Liver (tissue), 10 donors: ENCODE measurements at places on chromosomes 4 and X.

DNA sequence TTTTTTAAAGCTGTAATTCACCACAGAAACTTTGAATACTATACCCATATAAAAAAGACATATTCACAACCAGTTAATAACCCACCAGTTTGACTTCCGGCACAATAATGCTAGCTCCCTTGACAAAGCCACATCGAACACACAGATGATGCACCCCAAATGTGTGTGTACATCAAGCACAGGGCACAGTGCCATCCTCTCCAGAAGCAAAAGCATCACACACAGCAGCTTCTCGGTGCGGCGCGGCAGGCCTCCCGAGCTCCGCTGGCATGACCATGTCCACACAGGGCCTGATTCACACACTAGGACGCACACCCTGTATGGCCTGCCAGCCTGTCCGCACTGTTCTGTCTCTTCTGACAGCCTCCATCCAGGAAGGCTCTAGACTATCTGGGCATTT lies 88.0 kb downstream of the LEF1 start:
- DNase-seq, result no peak

GRCh38 chr4:38204339-38205035 lies 244.3 kb downstream of the PTTG2 start:
- DNase-seq, result no peak

- DNase-seq, result no peak
Observed at GRCh38 chrX:39150220-39150619, 349.0 kb downstream of the MID1IP1 start.

DNA sequence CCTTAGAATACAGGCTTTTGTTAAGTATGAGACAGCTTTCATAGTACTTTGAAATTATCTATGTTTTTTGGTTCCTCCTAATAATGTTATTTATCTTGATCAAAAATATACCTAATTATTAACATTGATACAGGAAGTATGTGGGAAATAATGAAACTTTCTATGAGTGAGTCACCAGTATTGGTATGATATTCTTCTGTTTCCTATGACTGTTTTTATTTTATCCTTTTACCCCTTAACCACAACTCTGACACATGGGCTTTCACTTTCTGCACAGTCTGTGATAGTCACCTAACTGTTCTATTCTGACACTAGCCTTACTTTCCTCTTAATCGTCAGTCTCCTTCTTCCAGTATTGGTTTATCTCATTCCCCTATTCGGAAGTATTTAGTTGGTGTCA lies 4.7 kb downstream of the THAP9 start:
- no peak for DNase-seq

DNA sequence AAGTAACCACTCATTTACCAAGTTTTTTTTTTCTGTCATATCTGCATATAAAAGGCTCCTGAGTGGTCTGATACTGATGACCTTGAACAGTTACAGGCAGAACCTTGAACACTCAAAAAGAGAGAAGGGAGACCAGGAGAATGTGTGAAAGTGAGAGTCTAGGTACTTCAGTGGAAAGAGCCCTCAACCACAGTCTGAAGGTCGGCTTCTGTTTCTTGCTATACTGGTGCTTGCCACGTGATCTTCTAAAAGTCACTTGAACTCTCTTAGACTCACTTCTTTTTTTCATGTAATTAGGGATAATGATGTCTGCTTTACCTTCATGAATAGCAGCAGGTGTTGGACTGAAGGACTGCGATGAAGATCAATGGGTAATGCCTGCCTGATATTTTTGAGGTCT lies 22.8 kb downstream of the GABRB1 start:
- DNase-seq, result no peak

- DNase-seq, result no peak
Observed at GRCh38 chr4:147837435-147837834, 105.5 kb downstream of the ARHGAP10 start.

DNA sequence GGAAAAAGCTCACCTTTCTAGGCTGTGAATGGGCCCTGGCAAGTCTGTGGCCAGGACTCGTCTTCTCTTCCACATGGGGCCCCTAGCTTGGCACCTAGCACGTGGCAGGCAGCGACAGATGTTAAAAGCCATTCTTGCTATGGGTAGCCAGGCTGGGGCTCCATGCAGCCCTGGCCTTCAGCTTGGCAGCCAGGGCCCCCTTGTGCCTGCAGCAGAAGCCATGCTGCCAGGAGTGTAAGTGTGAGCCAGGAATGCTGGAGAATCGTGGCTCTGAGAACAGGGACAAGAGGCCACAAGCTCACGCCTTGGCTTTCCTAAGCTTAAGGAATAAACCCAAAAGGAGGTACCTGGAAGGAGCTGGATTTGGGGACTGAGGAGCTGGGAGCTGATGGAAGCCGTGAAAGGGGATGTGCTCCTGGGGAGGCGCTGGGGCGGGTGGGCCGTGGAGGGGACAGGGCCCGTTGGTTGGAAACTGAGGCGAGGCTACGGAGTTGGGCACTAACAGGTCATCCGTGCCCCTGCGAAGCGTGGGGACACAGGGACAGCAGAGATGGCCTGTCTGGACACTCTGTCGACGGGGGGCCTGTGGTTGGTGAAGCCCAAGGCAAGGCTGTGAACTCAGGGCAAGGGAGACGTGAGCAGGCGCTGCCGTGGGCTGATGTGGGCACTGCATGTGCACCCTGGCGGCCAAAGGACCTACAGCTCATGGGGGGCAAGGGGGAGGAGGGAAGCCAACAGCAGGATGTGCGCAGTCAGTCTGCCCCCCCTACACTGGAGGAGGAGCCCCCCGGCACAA lies 895 bp upstream of the OPN1LW start:
- no peak for DNase-seq

DNA sequence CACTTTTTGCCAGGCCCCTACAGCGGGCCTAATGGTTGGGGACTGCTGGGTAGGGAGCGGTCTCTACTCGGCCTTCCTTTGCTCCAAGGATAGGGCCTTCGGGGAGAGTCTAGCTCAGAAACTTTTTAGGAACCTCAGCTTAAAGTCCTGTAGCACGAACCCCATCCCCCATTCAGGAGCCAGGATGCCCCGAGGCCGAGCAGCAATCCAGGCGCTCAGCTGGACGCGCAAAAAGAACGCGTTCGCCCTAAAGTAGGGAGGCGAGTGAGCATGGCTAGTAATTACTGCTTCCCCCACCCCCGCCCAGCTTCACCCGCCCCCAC lies 9.7 kb downstream of the POU4F2 start:
- no peak for DNase-seq

GRCh38 chrX:49879656-49880277 lies 483 bp downstream of the USP27X start:
- no peak for DNase-seq

- DNase-seq, result no peak
Observed at GRCh38 chrX:133544778-133545177, 129.5 kb upstream of the GPC4 start.

DNA sequence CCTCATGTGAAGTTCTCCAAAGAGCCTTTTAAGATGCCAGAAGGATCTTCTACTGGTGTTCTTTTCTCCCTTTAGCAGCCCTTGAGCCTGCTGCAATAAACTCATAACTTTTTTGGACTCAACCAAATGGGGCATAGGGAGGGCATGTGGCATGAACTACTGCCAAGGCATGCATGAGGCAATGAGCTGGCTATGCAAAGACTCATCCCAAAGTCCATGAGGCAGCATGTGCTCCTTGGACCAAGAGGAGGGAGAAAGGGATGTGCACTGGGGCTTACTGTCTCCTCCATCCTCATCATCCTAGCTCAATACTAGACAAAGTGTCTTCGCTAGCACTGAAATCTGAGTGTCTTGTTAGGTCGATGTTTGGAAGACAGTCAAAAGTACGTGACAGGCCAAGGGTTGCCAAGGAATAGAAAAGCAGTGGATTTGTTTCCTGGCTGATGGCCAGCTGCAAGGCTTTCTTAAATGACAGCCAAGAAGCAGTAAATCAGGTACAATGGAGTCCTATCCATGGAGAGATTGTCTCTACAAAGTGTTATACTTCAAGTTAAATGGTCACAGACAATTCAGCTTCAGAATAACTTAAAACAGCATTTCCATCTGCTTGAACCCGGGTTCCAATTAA lies 44.5 kb upstream of the ATXN3L start:
- DNase-seq, result no peak

- DNase-seq, result no peak
Observed at GRCh38 chr4:79182209-79182608, 143.7 kb downstream of the NAA11 start.

GRCh38 chr4:36177946-36178345 lies 66.4 kb downstream of the ARAP2 start:
- DNase-seq, result no peak

DNA sequence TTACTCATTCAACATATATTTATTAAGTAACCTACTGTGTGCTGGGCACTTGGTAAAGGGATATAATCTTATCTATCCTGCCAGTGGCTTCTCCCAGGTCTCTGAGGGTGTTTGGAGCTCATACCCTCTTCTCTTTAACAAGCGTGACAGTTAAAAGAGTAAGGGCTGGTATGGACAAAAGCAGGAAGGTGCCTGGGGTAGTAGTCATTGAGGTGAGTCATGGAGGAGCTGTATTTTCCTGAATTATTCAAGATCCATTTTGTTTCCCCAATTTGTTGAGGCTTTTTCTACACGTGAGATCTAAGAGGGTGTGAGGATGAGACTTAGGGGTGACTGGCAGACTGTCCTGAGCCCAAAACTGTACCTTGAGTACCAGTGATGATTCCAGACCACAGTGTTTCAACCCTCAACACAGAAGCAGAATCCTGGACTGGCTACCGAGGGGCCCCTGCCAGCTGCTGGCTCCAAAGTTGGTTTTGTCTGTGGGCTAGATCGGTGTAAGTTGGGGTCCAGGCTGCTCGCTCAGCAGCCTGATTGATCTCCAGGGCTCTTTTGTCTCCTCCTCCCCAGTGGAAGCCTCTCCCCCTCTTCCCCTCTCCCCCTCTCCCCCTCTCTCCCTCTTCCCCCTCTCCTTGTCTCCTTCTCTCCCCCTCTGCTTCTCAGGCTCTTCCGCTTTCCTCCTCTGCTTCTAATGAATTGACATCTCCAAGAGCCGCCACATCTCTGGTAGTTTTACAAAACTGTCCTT lies at the start of gene DRP2:
Gene DRP2 (plus strand): TSS at position 671 of the 748 bp plus-strand sequence. CDS start 11,862 bp downstream, outside the sequence.
- DNase-seq, result no peak

DNA sequence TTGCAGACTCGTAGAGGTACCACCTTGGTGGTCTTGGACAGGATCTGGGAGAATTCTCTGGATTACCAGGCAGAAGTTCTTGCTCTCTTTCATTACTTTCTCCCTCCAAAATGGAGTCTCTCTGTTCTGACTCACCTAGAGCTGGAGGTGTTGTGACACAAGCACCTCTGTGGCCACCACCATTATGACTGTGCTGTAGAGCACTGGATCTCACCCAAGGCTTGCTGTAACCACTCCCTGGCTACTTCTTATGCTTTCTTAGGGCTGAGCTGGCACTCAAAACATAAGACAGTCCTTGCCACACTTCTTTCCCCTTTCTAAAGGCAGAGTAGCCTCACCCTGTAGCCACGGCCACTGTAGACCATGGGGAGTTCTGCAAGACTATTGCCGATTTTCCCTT lies 296.6 kb upstream of the DIPK2B start:
- no peak for DNase-seq

GRCh38 chr4:16196482-16197393 lies 29.5 kb downstream of the TAPT1 start:
- no peak for DNase-seq

- no peak for DNase-seq
Observed at GRCh38 chr4:27152703-27153102, 292.1 kb downstream of the STIM2 start.

DNA sequence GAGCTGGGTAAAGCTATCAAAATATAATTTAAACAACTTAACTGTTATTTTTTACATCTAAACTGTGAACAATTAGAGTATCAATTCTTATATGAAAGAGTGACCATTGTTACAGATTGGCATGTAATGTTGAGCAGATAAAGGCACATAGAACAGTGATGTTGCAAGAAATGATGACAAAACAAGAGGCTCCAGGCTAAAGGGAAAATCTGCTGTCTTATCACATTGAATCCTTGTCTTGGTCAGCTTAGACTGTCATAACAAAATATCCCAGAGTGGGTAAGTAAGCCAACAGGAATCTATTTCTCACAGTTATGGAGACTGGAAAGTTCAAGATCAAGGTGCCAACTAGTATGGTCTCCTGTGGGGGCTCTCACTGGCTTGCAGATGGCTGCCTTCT lies 154.1 kb upstream of the PPP3CA start:
- no peak for DNase-seq

DNA sequence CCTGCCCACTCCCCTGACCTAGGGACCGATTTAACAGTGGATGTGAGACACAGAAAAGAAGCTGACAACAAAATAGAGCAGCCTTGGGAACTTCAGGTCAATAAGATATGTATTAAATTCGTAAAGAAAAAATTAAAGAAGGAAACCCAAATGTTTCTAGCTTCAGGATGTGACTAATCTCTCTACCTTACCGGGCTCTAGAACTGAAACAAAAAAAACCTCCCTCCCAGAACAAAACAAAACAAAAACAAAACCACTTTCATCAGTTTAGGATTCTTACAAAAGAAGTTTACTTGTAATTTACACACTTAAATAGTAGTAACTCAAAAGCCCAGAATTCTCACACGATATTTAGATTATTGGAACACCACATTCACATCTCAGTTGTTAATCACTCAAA lies 185.8 kb upstream of the RPS6KA3 start:
- no peak for DNase-seq

- DNase-seq, result no peak
Observed at GRCh38 chr4:150862829-150863228, 152.3 kb downstream of the LRBA start.

- no peak for DNase-seq
Observed at GRCh38 chr4:143374771-143375170, 38.1 kb downstream of the GAB1 start.

DNA sequence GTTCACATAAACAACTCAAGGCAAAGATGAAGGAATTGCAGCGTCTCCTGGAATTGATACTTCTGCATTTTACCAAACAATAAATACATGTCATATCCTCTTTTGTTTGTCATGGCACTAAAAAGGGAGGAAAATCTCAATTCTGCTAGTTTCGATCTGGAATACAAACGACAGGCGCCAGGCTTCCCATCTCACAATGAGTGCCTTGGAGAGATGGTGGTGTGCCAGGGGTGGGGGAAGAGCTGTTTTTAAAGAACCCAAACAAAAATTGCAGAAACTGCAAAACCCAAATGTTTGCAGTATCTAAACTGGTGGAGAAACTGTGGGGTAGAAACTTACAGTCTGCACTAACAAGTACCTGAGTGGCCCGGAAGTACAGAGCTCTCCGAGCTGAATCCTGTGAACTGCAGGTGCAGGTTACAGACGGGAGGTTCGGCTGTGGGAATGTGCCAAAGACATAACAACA lies 53.0 kb upstream of the KLF3 start:
- DNase-seq, result no peak

- DNase-seq, result no peak
Observed at GRCh38 chr4:173802662-173803022, 272.6 kb upstream of the HAND2 start.
